ENCODE measurements at places on chromosomes 4 and X.

DNA sequence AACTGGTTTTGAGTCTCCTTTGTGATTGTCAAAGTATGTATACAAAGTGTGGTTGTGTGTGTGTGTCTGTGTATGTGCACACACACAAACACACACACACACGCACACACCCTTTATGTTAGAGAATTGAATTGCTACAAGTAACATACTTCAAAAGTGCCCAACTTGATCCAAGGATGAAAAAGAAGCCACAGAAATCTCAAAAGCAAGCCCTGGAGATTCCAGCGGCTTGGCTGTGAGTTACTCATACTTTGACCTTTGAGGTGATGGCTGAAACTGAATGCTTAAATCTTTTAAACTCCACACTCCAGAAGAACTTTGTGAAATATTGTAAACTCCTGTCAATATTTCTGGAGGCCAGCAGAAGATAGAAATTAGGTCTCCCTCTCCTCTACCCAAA, 168.4 kb upstream of the NRK start:
- DNase-seq, result no peak

DNA sequence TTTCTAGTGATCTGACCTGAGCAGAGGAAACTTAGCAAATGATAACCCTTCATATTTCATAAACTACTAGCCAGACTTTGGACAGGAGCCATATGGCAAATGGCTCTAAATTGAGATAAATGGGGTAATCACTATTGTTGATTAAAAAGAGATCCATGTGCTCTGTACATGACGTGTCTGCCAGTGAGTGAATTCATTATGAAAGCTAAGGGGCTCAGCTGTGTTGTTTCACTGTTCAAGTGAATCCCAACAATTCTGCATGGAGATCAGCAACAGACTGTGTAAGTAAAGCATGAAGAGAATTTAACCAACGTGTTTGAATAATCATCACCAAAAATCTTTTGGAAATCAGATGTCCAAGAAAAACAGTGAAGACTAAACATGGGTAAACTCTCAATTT, 9.5 kb upstream of the QRFPR start:
- DNase-seq, result no peak

DNA sequence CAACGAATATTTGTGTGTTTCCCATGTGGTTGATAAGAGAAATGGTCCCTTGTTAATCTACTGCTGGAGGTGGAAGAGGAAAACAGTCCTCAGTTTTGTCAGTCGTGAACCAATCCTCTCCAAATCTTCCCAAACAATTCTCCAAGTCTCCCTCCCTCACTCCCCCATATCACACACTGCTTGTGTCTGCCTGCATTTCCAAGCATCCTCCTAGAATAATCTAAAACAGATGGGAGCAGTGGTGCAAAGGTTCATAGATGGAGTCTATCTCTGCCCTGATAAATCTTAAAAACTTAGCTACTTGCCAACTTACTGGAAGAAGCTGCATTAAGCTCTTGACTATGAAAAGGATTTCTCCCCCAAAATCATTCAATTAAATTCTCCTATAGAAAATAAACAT, 43.7 kb upstream of the SH3KBP1 start:
- DNase-seq, result no peak

DNA sequence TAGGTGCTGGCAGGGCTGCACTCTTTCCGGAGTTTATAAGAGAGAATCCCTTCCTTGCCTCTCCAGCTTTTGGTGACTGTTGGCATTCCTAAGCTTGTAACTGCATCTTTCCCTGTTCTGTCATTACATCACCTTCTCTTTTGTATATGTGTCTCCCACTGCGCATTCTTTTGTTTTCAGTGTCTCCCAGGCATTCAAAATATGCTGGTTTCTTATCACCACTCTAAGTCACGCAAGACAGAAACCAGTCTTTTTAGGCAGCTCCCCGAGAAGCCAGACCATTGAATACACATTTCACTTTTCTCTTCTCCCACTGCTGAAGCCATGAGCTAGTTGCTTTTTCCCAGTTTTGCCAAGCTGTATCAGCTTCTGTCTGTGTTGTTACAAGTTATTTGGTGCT, 71.0 kb downstream of the LAS1L start:
- DNase-seq, result no peak

Data from stimulated activated CD4-positive, alpha-beta T cell treated with anti-CD3 and anti-CD28 coated beads, Interleukin-1b, Interleukin-23, amount 100 ng/mL, for 1 hour (primary cell).